ENCODE measurements at places on chromosomes 16 and 17.

DNA sequence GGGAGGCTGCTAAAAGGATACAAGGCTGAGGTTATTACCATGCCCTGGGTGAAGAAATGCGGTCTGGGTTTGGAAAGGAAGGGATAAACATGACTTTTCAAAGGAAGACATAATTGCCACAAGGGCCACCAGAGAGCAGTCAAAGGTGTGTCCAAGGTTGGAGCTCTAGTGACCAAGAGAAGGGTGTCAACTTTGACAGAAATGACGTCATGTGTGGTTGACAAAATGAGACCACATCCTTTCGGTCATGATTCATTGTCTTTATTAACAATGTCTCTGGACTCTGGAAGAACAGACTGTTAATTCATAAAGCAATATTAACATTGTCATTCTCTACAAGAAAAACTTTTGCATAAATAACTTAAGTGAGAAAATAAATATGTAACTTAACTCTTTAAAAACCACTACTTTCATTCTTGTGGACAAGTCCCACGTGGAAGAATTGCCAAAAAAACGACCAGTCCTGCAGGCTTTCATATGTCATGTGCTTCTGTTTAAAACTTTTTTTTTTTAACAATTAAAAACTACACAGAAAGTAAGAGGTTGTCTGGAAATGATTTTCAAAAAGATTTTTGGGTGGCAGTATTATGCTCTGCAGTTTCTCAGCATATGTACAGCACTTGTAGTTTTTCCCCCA, 5.0 kb downstream of the SOST start:
- no peak for DNase-seq

- DNase-seq = no peak
Observed at GRCh38 chr17:27535178-27535928, 79.1 kb downstream of the KSR1 start.

DNA sequence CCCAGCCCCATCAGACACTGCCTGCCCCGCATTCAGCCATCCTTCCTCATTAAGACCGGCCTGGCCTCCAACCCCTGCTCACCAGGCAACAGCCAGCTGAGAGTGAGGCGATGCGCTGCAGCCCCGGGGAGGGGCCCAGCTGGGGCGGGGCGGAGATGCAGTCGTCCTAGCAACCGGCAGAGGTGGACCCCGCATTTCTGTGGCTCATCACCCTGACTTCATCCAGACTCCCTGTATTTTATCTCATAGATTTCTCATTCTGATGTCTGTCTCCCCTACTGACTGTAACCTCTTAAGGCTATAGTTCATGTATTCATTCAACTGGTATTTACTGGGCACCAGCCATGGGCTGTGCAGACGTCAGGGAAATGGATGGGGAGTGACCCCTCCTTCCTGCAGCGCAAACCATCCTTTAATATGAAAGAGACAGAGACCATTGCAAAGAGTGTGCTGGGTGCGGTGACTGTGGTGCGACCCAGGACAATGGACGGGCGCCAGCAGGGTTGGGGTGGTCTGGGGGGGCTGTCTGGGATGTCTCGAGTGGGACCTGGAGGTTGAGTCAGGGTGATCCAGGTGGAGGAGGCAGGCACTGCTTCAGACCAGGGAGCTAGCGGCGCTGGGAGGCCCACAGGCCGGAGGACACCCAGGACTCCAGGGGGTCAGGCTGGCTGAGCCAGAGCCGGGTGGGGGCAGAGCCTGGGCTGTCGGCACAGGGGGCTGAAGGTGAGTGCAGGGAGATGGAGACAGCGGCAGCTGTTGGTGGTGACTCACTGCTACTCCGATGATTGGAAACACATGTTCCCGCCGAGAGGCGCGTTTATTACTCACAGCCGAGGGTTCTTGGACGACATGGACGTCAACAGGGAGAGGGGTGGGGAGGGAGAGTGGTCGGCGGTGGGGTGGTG, 10.5 kb upstream of the TIMP2 start:
- DNase-seq = peak; percentile 92

DNA sequence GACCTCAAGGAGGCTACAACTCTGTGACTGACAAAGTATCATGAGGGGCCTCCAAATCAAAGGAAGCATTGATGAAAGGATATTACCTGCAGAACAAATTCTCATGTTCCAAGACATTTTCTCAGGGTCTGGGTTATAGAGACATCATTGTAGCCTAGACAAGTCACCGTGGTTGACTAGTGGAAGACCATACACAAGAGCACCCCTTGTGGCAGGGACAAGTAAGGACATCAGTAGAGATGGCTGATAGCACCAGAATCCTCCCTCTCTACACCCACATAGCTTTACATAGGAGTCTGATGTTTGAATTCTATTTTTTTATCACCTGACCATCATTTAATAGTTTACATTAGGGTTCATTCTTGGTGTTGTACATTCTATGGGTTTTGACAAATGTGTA, 32.5 kb upstream of the CDH8 start:
- DNase-seq = no peak

GRCh38 chr17:4785311-4786105, 656 bp downstream of the VMO1 start:
- peak; percentile 82 for DNase-seq

- peak; percentile 92 for DNase-seq
Observed at GRCh38 chr16:4263504-4264436, 9.1 kb downstream of the TFAP4 start.

- DNase-seq = no peak
Observed at GRCh38 chr17:57016764-57017116, 38.8 kb downstream of the SCPEP1 start.

DNA sequence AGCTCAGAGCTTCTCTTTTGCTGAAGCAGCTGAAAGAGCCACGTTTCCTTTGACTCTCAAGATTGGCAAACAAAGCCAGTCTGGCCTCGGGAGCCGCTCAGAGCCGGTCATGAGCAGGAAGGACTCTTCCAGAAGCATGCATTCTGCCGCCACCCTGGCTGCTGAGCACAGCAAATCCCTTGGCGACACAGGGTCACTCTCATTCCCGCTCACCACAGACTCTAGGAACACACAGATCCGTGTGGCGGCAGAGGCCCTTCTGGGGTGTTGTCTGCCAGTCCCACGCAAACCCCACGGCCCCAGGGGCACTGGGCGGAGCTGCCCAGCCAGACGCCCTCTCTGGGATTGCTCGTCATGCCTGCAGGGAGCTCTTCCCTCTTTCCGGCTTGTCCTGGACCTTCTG, 157.0 kb downstream of the C16orf95 start:
- DNase-seq = peak; percentile 78

DNA sequence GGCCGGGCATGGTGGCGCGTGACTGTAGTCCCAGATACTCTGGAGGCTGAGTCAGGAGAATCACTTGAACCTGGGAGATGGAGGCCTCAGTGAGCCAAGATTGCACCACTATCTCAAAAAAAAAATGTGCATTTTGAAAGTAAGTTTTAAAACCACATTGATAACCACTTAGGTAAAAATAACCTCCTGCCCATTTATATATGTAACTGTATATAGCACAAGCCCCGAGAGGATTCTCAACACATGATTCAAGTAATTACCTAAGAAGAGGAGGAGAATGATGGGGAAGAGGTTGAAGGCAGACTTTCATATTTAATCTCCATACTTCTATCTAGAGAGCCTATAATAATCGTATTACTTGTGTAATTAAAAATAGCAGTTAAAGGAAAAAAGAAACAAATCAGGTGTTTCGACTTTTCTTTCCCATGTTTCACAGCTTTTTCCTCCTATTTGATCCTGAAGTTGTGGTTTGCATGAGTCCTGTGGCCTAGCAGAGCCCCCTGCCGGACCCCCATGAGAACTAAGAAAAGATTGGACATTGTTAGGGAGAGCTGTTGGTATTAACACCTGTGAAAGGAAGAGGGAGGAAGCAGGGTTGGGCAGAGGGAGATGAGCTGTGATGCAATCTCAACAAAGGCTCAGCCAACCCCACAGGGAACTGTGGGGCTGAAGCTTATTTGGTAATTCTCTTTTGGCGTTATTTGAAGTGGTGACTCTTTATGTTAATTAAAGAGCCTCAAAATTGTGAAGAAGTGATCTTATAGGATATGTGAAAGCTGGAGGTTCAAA, 22.1 kb downstream of the PMFBP1 start:
- DNase-seq = no peak

DNA sequence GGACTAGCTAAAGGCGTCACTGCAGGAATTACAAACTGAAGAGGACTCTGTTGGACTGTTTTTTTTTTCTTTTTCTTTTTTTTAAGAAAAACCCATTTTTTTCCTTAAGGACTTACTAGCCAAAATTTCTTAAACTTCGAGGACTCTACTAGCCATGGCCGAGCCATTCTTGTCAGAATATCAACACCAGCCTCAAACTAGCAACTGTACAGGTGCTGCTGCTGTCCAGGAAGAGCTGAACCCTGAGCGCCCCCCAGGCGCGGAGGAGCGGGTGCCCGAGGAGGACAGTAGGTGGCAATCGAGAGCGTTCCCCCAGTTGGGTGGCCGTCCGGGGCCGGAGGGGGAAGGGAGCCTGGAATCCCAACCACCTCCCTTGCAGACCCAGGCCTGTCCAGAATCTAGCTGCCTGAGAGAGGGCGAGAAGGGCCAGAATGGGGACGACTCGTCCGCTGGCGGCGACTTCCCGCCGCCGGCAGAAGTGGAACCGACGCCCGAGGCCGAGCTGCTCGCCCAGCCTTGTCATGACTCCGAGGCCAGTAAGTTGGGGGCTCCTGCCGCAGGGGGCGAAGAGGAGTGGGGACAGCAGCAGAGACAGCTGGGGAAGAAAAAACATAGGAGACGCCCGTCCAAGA, 878 bp downstream of the HEXIM1 start:
- DNase-seq = peak; percentile 96

- peak; percentile 93 for DNase-seq
Observed at GRCh38 chr17:50507871-50508572, at the start of gene MYCBPAP. TSS of gene MYCBPAP (plus strand) at chr17:50508439. CDS start at chr17:50508675, 236 bp downstream.

DNA sequence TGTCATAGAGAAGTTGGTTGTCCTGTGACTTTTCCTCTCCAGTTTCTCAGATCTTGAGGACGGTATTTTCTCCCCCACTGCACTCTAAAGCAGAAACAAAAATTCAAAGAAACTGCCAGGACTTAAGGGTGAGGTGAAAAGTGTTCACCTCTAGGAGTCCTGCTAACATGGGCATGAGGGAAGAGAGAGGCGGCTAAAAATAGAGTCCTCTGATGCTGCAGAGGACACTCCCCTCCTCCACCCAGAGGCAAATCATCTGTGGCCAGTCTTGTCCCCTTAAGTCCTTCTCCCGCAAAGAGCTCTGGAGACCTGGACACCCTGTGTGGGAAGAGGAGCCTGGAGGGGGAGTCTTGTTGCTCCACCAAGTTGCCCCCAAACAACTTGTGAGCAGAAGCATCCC, 4.7 kb upstream of the DDX19A start:
- no peak for DNase-seq

DNA sequence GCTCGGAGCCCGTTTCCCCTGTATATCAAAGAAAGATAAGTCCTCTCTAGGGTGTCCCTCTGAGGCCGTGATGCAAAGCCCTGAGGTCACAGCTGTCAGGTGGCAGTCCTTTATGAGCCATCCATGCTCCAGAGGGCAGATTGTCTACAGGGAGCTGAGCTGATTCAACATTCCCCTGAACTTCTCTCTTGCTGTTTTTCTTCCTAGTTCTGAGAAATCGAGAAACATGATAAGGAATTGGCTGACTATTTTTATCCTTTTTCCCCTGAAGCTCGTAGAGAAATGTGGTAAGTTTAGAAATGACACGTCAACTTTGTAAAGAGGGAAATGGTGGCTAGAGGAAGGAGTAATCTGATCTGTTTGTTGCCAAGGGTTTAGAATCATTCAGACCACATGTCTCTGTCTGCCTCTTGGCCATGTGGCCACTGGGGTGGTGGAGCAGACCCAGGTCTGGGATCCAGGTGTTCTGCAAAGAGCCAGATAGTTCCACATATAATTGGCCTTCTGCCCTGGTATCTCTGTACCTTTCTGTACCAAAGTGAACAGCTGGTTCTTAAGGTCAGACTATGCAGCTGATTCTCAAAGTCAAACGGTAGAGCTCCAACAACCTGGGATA, 3.5 kb downstream of the CTNS start:
- DNase-seq = no peak

DNA sequence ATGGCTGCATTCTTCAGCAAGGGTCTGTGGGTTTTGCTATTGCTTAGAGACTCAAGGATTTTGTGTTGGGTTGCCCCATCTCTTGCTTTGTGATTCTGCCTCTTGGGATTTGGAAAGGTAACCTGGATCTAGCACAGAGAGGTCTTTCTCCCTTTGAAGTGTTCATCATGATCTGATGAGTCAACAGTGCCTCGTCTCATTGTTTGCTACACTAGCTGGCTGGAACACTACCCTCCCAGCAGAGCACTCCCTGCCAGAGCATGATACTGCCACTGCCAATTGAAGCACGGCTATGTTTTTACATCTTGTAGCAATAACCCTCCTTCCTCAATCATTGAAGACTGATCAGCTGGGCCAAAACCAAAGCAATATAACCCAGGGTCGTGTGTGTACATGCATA, 361.0 kb downstream of the CDH13 start:
- DNase-seq = no peak

DNA sequence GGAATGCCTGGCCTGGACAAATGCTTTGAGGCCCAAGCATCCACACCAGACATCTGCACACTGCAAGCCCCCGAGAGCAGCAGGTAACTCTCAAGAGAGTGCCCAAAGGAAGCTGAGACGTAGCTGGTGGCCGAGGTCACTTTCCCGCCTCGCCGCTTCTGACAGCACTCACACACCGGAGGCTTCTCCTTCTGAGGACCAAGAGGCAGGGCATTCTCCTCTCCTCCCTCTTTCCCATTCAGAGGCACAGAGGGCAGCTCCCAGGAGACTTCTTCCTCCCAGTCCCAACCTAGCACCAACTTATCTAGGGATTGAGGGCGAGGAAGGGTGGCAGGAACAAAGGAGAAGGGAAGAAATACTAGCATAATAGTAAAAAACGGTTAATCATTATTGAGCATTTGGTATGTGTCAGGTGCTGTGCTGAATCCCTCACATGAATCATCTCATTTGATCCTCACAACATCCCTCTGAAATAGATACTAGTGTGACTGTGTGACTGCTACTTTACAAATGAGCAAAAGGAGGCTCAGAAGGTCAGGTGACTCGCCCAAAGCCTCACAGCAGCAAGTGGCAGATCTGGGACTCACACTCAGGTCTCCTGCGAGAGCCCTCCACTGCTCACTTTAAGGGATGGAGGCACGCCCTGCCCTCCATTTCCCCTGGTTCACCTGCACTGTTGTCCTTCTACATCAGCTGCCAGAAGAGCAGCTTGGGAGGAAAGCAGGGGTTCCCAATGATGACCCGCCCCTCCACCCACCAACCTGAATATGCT, 41.8 kb downstream of the MYO18A start:
- DNase-seq = no peak

DNA sequence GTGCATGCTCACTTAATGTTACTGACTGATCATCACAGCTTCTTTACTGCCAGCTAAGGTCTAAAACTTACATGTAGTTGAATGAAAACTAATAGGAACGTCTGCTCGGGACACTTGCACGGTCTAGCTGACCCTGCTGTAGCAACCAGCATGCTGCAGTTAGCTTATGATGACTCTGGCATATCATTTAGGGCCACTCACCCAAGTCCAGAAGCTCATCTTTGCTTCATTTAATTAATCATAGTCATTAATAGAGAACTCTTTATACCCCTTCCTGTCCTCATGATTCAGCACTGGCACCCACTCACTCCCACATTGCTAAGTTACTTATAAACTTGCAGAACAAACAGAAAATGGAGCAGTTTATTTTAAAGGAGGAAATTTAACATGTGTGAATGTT, 136.3 kb downstream of the NLK start:
- no peak for DNase-seq
